RPMI8226 (cell line): ENCODE measurements at places on chromosomes 7 and 10.

DNA sequence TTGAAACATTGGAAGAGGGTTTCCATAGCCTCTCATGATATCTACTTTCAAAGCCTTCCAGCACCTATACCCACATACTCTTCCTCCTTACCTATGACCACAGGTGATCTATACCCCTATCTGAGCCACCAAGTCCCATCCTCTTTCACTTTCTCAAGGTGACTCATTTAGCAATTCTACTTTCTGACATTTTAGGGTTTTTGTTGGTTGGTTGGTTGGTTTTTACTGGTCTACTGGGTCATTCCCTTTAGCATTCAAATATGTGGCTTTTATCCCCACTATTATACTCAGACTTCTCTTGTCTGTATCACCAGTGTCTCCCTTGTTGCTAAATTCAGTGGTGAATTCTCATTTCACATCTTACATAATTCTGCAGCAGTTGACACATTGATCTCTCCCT is 130.4 kb upstream of the STEAP4 start:
- DNase-seq = no peak

- no peak for DNase-seq
These were observed 134.8 kb upstream of the KLF6 start for GRCh38 chr10:3919709-3920308.

DNA sequence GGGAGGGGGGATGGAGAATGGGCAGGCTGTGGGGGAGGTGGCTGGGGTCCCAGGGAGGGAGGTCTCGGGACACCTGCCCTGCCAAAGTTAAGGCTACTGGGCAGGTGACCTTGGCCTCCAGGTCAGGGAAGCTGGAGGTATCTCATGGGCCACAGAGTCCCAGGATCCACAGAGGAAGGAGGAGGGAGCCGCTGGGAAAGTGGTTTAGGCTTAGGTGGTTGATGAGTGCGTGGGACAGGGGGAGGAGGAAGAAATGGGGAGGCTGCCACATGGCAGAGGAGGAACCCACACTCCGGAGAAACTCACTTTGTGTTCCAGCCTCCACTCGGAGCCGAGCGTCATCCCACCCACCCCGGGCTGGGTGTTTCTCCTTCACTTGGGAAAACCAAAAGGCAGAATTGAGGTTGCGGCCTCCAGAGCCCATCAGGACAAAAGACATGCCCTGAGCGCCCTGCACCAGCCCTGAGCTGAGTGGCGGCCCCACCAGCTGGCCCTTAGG is 46.1 kb downstream of the ASB13 start:
- no peak for DNase-seq

- no peak for DNase-seq
These were observed 34.6 kb downstream of the AMZ1 start for GRCh38 chr7:2722591-2722990.

- no peak for DNase-seq
These were observed 37.1 kb upstream of the ATP6V0A4 start for GRCh38 chr7:138835087-138835486.

- no peak for DNase-seq
These were observed 471.0 kb downstream of the GFRA1 start for GRCh38 chr10:115801992-115802391.

GRCh38 chr10:132149917-132150316 is 36.8 kb upstream of the DPYSL4 start:
- no peak for DNase-seq

GRCh38 chr7:91306266-91306665 is 42.0 kb downstream of the FZD1 start:
- DNase-seq = no peak

DNA sequence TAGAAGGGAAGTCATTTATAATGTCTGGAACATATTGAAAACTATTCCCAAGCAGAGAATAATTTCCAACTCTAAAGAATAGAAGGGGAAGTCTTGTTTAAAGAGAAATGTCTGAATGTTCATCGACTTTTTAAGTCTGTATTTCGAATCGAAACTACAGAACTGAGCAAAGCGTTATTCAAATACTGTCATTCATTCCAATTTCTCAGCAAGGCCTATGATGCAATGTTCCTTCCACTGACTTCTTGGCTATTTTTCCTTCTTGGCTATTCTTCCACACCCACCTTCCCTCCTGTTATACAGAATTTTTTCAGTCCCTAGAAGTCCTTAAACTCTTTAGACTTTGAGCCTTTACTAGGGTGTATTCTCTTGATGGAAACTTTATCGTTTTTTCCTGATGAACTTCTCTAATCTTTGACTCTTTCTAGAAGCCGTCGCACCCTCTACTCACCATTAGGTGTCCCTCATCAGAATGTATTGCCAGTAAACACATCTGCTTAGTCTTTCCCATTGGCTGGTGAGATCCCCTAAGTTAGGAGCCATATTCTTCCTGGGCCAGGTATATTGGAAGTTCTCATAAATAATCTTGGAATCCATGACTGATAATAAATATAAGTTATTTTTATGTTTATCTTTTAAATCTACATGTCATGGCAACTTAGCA is 235.7 kb upstream of the CCDC6 start:
- no peak for DNase-seq

DNA sequence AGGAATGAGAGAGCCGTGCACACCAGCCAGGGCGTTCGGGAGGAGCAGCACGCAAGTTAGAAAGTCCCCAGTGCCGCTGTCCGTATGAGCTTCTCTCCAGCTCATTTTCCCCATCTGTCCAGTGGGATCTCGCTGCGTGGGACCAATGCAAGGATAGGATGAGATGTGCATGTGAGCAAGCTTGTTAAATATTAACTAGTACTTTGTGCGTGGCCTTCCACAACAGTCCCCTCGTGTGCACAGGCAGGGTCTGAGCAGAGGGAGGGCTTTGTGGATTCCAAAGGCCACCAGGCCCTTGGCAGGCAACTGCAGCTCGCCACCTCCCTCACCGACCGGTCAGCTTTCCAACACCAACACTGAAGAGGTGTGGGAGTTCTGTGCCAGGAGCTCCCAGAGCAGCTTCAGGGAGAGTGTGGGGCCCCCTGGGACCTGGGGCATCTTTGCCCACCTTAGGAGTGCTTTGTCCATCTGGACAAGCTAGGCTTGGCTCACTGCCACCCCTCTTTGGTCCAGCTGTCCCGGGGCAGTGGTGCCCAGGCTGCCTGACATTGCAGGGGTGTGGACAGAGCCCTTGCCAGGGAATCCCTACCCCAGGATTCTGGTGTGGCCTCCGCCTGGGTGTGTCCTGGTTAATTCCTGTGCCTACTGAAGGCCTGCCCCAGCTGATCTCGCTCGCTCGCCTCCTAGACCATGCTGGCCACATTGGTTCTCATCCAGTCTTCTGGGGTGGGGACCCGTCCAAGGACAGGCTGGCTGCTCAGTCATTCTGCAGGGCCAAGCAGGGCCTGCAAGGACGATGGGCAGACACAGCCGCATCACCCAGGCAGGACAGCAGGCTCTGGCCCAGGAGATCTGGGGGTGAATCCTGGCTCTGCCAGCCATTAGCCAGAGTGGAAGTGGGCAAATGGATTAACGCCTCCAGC is 5.3 kb downstream of the FAM20C start:
- DNase-seq = no peak

DNA sequence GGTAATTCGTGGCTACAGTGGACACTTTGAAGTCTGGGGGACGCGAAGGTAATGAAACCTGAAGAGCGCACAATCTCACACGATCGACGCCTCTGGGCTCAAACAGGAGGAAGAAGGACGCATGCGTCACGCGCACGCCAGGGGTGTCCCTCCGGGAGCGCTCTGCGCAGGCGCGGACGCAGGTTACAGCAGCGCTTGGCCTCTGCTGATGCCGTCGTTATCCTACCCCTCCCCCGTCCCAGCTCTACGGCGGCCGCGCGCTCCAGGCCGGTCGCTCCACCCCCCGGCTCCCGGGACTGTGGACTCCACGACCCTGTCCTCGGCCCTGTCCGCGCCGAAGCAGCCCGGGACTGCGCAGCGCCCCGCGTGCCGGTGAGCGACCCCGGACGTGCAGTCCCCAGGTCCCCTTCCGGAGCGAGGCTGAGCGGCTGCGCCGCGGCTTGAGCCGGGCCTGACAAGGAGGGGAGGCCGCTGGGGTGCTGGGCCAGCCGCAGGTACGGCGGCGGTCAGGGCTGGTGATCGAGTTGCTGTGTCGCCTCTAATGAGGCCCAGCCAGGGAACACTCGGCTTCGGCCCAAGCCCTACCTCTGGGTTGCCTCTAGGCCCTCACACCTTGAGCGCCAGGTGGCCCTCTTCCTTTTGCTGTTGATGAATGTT is at the start of gene TMEM106B:
TSS of gene TMEM106B (plus strand) at position 241 of the 657 bp plus-strand sequence. CDS start 3,517 bp downstream, outside the sequence.
- peak; percentile 99 for DNase-seq

DNA sequence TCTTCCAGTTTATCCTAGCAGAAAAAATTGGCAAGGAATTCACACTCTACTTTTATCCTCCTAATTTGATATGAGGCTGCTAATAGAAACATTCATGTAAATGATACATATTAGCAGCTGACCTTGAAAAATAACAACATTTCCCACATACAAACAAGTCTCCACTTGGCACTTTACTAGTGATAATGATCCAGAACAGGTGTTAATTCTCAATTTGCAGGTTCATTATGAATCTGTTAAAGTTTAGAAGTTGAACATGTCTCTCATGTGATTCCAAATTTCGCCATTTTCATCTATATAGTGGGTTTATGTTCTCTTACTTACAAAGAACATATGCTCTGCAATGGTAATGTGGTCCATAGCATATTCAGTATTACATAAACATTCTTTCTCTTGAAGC is 1396.8 kb upstream of the LRRTM3 start:
- DNase-seq = no peak

- no peak for DNase-seq
These were observed 1.7 kb upstream of the FAM3C start for GRCh38 chr7:121397822-121398221.

DNA sequence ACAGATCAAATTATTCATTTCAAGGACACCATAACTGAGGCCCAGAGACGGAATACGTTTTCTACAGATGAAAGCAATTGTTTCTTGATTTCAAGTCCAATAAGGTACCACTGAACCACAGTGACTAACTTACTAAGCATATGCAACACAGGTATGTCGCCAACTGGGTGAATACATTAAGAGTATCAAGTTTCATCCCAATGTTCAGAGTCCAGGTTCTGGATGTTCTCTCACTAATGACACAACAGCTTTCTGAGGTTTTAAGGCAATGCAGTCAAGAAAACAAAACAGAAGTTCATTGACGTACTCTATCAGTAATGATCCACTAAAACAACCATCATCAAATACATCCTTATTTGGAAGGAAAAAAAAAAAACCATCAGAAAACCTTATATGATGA is 35.8 kb downstream of the NSUN6 start:
- no peak for DNase-seq

- peak; percentile 33 for DNase-seq
These were observed 49.7 kb upstream of the DDC start for GRCh38 chr7:50614721-50615518.

GRCh38 chr7:147492606-147493005 is 1098.0 kb upstream of the C7orf33 start:
- DNase-seq = no peak

- DNase-seq = no peak
These were observed 5.3 kb downstream of the CPXM2 start for GRCh38 chr10:123886292-123886691.

- DNase-seq = no peak
These were observed 5.1 kb upstream of the WNT16 start for GRCh38 chr7:121323515-121324302.

DNA sequence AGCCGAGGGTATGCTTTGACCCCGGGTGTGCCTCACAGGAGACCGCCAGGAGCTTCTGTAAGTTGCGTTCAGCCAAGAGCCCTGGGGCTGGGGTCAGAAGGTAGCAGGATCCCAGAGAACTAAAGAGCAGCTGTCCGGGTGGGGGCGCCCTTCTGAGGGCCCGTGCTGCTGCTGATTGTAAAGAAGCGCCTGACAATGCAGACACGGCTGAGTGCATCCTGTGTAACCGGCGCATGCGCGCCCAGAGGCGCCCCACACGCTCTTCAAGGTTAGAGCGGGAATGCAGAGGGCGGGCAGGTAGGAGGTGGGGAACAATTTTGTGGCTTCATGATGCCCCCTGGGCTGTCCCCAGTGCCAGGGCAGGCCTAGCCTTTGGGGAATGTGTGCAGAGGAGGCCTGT is 210.2 kb upstream of the CTBP2 start:
- peak; percentile 20 for DNase-seq

DNA sequence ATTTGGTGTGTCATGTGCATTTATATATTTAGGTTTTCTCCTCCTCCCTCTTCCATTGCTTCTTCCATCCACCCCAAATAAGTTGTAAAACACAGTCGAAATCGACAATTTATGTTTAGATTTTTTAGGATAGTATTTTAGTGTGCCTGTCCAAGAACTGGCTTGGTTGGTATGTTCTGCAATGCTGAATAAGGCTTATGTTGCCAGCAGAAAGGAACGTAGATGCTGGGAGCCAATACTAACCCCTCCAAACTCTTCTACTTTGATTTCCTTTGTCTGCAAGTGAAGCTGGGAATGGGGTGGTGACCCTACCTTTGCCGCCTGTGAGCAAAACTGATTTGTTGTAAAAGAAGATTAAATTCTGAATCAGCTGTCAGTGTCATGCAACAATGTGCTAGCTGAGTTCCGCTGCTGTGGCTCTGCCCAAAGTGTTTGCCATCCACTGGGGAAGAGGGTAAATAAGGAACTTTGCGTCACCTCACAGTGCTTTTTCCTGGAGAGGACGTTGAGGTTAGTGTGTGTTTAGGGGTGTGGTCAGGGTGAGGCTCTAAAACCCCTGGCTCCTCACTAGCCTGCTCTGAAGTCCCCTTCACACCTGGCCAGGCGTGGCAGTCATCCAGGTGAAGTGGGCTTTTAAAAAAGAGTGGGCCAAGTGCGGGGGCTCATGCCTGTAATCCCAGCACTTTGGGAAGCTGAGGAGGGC is 44.4 kb downstream of the TACC2 start:
- no peak for DNase-seq

- DNase-seq = no peak
These were observed 37.7 kb upstream of the FAM3C start for GRCh38 chr7:121433775-121434174.

GRCh38 chr10:128625926-128626325 is 499.7 kb upstream of the MKI67 start:
- DNase-seq = no peak

- no peak for DNase-seq
These were observed 46.8 kb downstream of the DOCK4 start for GRCh38 chr7:112159351-112159750.

GRCh38 chr7:85475071-85475470 is 288.2 kb upstream of the SEMA3D start:
- DNase-seq = no peak

- peak; percentile 14 for DNase-seq
These were observed 24.0 kb downstream of the HOXA1 start for GRCh38 chr7:27071622-27072390.

GRCh38 chr7:130278860-130279259 is 12.2 kb downstream of the CPA2 start:
- no peak for DNase-seq

DNA sequence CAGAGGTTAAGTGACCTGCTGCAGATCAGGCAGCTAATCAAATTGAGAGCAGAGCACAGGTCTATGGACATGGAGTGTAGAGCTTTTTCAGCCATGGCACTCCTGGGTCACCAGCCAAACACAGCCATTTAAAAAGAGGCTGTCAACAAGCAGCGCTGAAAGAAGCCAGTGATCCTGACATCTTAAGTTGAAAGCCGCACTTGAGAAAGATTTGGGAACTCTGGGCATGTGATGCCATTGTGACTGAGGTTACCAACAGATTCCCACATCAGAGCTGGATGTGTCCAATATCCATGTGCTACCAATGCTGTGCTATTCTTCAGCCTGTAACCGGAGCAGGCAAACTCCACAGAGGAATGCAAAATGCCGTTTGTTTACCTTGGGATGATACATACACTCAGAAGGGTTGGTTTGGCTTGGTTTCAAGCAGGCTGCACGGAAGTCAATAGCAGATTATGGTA is 56.2 kb upstream of the ABLIM1 start:
- DNase-seq = no peak
